ENCODE measurements at places on chromosomes 12 and 14.

DNA sequence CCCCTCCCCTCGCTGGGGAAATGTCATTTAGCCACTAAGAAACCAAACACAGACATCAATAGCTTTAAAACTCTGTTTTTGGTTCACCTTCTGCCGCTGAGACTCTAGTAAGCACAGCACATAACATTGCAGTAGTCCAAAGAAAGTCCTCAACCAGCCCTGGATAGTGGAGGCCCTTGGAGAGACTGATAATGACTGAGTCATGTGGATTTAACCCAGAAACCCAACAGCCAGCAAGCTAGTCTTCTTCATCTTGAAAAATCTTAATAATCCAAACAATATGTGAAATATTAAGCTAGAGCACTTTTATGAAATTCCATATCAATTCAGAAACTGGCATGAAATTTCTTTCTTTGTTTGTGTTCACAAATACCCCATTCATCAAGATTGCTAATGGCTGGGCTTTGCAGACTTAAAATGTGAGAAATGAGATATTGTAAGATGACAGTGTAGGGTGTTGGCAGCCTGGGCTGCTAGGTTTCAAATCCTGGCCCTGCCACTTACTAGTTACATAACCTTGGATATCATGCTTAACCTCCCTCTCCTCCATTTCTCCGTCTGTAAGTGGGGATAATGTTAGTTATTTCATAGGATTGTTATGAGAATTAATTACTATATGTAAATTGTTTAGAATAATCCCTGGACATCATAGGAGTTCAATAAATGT, 40.1 kb downstream of the RERG start:
- DNase-seq = no peak

GRCh38 chr12:110109037-110109836, 14.9 kb upstream of the IFT81 start:
- DNase-seq = no peak

- DNase-seq = no peak
Measured at GRCh38 chr14:55126932-55127459, 2.1 kb upstream of the LGALS3 start.

- no peak for DNase-seq
Measured at GRCh38 chr14:62066304-62066703, 304.1 kb downstream of the SNAPC1 start.

DNA sequence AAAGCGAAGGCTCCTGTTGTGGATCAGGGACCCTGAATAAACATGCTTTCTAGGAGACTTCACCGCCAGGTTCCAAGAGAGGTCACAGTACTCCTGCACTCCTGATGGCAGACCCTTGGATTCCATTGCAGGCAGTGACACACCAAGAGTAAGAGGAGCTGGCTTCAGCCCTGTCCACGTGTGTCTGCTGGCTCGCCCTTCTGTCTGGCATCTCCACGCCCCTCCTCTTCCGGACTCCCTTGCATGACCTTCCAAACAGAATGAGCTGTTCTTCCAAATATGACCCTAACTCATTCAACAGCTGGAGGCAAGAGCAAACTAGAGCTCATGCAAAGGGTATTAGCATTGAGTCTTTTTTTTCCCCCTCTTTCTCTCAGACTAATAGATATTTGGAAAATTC, 233.0 kb upstream of the PLEKHG7 start:
- DNase-seq = no peak

DNA sequence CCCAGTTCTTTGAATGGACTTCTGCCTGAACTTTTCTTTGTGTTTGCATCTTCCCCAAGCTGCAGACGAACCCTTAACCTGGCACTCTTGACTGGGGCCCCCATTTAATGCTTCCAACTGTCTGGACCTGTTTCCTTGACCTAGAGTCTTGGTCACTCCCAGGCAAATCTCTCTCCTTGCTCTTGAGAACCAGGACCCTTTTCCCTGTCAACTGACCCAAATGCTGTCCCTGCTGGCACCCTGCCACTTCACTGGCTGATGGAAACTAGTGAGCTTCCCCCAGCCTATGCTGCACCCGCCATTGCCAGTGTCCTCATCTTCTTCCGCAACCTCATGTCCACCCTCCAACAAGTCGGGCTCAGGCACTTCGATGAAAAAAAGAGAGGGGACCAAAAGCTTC, 79.5 kb downstream of the PRIMA1 start:
- no peak for DNase-seq

DNA sequence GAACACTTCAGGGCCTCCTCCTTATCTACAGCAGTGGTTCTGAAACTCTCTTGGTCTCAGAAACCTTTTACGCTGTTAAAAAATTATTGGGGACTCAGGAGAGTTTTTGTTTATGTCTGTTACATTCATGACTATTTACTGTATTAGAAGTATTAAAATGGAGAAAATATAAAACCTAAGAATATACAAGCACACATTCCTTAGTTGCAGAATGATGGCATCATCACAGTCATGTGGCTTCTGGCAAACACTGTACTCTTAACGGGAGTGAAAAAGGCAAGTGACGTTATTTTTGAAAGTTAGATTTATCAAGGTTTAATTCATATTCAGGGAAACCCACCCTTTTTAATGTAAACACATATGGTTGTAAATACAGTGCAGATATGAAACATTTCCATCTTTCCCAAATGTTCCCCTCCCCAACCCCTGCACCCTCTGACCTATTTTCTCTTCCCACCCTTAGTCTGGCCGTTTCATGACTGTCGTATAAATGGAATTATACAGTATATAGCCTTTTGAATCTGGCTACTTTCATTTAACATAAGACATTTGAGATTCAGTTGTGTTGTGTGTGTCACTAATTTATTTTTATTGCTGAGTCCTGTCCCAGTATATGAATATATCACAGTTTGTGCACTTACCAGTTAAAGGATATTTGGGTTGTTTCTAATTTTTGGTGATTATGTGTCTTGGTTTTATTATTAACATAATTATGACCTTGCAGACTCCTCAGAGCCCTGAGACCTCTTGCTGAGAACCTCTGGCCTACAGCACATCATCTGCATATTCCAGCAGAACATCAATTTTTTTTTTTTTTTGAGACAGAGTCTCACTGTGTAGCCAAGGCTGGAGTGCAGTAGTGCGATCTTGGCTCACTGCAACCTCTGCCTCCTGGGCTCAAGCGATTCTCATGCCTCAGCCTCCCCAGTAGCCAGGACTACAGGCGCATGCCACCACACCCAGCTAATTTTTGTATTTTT, 457.0 kb downstream of the PCNX1 start:
- DNase-seq = no peak
